ENCODE measurements at places on chromosomes 12 and 14.

DNA sequence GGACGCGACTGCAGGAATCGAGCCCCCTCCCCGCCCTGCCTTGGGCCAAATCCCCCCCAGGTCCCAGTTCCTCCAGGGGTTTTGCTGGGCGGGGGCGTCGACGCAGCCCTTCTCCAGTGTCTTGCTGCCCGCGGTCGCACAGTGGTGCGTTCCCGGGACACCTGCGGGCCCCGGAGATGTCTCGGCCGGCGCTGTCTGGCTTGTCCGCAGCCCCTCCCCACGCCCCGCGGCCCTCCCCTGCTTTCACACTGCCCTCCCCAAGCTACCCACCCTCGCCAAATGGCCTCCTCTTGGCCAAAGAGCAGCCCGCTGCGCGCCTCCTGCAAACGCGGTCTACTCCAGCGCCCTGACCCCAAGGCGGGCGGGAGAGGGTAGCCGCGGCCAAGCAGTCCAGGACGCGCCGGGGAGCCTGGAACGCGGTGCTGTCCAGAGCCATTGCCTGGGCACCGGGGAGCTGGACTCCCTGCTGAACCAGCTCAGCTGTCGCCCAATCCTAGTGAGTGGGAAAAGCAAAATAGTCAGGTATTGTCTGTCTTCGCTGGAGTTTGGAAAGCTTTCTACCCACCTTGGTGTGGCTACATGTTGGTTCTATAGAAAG is 122.0 kb downstream of the AACS start:
- no peak for DNase-seq

GRCh38 chr12:22551624-22552023 is 7.3 kb upstream of the C2CD5 start:
- DNase-seq = no peak

DNA sequence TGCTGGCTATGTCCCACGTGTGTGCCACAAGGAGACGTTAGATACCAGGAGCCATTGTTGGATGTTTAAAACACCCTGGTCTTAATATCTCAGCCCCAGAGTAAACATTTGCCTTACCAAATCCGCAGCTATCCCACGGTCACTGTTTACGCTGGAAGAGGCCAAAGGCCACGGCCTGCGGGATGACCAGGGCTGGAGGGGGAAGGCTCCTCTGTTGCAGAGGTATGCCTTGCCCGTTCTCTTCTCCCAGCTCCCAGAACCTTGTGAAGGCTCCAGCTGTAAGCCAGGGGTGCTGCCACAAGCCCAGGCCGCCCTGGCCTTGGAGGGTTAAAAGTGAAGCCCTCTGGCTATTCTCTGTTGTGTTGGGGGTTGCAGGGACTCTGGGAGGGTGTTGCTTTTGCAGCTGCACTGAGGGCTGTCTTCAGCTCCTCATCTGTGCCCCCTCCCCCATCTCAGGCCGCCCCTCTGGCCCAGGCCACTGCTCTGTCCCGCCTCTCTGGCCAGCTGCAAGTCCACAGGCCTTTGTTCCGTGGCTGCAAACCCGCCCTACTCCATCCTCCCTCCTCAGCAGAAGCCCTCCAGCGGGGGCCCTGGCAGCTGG is 2.5 kb downstream of the PLEKHG3 start:
- DNase-seq = no peak

DNA sequence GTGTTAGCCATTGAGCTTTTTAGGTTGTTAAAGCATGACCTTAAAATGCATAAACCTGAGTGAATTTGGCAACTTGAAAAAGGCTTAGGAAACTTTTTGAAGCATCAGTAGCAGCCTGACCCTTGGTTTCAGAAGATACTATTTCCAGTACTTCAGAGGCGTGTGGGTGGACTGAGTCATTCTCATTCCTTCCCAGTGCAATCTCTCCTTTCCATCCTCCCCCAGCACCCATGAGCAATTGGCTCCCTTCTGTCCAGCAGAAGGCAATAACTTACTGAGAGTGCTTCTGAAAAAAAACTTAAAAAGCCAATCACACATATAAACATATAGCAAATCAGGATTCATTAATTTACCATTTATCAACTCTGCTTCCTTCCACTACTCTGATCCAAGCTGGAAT is 299.3 kb upstream of the STXBP6 start:
- DNase-seq = no peak

DNA sequence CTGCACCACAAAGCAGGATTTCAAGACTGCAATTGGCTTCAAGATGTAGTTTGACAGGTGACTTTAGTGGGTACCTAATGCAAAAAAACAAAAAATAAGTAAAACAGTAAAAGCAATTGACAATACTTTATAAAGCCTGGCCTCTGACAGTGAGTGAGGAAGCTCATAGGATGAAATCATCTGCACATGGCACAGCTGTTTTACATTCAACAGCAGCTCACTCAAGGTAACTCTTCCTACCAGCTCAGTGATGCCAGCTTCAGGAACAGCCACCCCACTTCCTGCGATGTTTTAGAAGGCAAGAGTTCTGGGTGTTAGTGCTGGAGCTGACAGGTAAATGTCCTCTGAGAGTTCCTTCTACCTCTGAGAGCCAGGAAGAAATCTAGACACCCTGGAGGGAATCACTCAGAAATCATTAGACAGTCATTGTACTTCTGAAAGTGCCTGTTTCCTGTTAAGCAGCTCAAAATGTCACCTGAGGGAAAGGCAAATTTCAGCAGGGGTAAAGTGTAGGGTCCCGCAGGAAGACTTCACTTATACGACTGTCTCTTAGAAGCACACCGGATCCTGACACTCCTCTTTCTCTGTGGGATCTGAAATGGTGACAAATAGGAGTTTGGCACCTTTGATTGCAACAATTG is 99.9 kb downstream of the FOXN3 start:
- no peak for DNase-seq

- DNase-seq = no peak
These were observed 250.4 kb downstream of the CHST11 start for GRCh38 chr12:104707194-104707593.

DNA sequence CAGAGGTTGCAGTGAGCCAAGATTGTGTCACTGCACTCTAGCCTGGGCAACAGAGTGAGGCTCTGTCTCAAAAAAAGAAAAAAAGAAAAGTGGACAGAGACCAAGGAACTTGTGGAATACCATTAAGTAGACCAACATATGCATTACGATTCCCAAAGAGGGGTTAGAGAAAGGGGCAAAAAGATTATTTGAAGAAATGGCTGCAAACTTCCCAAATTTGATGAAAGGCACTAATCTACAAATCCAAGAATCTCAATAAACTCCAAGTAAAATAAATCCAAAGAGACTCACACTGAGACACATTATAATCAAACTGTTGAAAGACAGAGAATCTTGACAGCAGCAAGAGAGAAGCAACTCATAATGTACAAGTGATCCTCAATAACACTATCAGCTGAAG is 4.8 kb upstream of the OXA1L start:
- no peak for DNase-seq

DNA sequence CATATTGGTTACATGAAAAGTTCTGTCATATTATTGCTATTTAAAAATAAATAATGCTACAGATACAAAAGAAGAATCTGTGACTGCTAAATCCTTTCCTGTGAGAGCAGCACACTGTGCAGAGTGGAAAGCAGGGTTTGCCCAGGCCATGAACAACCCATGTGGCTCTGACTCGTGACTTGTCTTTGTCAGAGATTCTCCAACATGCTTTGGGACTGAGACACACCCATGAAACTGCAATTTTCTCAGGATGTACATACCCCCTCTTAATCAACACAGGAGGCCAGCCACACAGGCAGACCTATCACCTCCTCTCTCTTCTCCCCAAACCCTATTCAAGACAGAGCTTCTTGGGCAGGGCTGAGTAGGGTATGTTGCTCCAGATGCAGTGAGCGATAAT is 96.8 kb upstream of the NTF3 start:
- DNase-seq = no peak

GRCh38 chr14:98959958-98960616 is 311.9 kb downstream of the BCL11B start:
- no peak for DNase-seq

GRCh38 chr14:70714055-70714550 is 72.4 kb downstream of the TTC9 start:
- peak; percentile 74 for DNase-seq

- no peak for DNase-seq
These were observed 340.5 kb downstream of the VRK1 start for GRCh38 chr14:97137705-97138104.

- DNase-seq = no peak
These were observed 27.8 kb upstream of the DLK1 start for GRCh38 chr14:100698666-100699448.
